ENCODE measurements at places on chromosomes 13 and 19.

DNA sequence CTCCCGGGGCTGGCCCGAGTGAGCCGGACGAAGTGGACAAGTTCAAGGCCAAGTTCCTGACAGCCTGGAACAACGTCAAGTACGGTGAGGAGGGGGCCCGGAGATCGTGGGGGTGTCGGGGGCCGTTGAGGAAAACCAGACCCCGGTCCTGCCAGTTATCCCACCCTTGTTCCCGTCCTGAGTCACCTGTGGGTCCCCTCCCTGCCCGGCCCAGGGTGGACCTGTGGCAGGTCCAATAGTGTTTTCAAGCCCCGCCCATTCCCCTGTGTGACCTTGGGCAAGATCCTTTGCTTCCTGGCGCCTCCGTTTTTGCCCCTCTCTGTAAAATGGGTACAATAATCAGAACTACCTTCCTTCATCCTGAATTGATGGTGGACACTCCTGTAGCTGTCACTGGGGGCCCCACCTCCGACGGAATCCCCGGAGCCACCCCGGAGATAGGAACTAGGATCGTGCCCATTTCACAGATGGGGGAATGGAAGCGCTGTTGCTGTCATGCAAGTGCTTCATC lies 593 bp downstream of the ATG4D start:
- DNase-seq, result peak; percentile 63

DNA sequence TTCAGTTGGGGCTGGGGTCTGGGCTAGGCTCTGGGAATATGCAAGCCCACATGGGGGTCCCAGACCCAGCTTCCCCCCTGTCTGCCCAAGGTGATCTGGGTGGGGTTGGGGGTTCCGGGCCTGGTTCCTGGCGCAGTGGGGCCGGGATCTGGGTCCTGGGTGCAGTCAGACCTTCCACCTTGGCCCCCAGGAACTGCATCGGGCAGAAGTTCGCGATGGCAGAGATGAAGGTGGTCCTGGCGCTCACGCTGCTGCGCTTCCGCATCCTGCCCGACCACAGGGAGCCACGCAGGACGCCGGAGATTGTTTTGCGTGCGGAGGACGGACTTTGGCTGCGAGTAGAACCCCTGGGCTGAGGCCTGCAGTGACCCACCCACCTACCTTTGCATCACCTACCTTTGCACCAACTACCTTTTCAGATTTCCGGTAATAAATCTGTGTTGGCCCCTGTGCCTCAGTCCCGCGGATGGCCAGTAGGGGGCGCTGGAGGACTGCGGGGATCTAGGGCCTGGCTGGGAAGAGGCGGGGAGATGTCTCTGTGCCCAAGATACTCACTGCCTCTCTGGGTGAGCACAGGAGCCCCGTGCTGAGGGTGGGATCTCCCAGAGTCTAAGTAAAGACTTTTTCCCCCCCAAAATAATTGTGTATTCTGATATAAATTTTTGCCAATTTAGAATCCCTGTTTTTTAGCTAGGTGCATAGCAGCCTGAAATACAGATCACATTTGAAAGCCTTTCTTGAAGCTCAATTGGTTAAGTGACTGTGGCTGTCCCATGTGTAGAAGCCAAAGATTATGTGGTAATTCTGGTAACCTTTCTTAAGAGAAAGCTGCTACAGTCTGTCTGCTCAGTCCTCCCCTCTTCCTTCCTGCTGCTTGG lies 11.5 kb upstream of the CYP4F3 start:
- peak; percentile 74 for DNase-seq

DNA sequence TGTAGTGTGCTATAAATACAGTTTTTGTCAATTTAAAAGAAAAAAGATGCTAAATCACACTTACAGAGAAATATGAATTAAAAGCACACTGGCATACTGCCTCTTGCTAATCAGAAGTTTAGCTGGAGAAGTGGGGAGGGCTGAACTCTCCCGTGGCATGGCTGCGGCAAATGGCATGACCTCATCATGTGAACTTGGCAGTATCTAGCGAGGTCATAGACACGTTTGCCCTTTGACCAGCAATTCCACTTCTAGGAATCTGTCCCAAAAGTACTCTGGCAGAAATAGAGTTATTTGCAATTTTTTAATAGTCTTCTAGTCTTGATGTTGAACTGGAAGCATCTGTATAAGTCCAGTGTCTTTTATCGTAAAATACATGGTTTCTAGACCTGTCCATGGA lies 42.0 kb upstream of the MCF2L start:
- no peak for DNase-seq

GRCh38 chr19:31438401-31439269 lies 89.4 kb upstream of the TSHZ3 start:
- DNase-seq, result no peak

GRCh38 chr19:6126335-6126974 lies 9.0 kb upstream of the ACSBG2 start:
- DNase-seq, result peak; percentile 36

DNA sequence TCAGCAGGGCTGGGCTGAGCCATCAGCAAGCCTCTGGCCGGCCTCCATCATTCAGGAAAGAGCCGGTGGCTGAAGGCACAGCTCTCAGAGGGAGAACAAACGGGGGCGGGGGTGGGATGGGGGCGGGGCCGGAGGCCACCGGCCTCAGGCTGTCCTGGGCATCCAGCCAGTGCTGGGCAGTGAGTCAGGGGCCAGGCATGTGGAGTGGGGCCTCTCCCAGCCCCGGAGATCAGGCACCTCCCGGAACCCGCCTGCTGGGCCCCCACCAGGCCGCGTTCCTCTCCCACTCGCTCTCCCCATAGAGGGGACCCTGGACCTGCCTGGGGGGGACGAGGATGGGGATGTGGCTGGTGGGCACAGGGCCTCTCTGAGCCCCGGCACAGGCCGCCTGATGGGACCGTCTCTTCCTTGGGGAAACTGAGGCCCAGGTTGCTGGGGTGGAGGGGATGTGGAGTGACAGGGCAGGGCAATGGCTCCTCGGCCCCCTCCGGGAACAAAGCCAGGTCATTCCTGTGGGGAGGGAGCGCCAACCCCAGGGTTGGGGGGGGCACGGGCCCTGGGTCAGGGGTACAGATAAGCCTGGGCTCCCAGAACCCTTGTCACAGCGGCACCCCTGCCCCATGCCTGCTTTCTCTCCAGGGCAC lies 12.9 kb downstream of the SPC24 start:
- peak; percentile 67 for DNase-seq
